NCI-H1436 treated with DMSO at 0.1 percent for 48 hours (cell line): ENCODE measurements at places on chromosomes 12 and 14.
A peak's percentile ranks its signal among the peaks of the same experiment; 100 is the strongest.

DNA sequence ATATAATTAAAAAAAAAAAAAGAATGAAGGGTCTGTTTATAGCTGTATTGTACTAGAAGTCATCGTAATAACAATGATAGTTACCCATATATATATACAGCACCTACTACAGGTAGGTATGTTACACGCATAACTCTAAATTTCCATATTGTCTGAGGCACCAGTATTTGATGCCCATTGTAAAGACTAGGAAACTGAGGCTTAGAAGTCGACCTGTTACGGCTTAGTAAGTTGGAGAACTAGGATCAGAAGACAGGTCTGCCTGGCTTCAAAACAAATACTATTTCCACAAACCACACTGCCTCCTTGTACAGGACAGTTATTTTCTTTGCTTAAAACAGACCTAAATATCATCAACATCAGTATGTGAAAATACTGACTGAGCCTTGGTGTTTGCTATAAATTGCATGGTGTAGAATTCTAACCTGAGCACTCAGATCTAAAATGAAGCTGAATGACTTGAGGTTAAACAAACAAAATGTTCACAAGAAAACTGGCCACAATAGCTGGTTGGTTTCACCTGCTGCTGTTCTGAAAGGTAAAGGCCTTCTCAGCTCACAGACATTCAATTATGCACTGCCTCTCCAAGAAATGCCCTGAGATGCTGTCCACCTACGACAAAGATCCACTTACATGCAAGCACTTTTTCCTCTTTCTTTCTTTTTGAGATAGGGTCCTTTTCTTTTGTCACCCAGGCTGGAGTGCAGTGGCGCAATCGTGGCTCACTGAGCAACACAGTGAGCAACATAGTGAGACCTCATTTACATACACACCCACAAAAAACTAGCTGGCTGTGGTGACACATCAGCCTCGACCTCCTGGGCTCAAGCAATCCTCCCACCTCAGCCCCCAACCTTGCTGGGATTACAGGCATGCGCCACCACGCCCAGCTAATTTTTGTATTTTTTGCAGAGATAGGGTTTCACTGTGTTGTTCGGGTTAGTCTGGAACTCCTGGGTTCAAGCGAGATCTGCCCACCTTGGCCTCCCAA lies 35.7 kb downstream of the SSH1 start:
- DNase-seq: no peak

DNA sequence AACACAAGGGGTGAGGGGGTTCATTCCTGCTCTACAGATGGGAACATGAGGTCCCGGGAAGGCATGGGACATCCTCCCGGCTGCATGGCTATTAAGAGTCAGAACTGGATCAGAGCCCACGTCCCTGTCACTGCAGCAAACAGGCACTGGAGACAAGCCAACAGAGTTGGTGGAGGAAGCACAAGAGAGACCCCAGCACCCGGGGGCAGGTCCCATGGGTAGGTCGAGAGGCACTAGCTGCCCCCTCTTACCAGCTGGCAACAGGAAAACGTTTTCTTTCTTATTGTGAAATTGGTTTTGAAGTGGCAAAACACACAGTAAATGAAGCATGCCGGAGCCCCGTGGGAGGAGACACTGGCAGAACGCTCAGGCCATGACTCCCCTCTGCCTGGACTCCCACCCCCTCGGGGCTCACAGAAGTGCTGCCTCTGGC lies 43.6 kb downstream of the SYNE3 start:
- DNase-seq: no peak

- no peak for DNase-seq
Measured at GRCh38 chr14:77965919-77966435, 166.1 kb downstream of the ADCK1 start.

DNA sequence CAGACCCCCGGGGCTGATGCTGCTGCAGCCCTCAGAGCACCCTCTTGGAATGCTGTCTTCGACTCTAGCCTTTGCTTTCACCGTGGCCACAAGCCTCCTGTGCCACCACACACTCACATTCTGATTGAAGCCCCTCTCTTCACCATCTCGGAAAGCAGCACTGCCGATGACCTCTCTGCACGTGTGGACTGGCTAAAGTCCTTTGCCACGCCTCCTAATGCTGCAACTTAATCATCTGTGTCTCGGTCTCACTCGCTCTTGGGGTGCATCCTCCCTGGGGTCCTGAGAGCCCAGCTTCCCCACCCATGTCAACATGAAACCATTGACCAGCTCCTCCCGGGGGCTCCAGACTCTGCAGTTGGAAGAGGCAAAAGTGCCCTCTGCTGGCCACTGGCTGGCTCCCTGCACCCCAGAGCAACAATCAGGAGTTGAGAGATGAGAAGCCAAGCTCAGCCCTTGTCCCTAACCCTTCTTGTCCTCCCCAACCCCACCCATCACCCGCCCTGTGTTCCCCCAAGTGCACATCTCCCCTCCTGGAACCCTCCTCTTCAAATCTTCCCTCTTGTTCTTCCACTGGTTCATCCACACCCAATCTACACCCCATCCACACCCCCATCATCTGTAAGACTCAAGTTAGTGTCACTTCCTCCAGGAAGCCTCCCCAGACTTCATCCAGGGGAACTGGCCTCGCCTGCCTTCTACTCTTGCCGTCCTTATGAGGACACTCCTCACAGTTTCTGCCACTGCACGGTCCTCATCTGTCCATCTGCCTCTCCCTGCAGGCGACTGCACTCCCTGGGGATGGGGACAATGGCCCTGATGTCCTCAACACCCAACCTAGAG lies 23.6 kb upstream of the FAM181A start:
- DNase-seq: no peak

DNA sequence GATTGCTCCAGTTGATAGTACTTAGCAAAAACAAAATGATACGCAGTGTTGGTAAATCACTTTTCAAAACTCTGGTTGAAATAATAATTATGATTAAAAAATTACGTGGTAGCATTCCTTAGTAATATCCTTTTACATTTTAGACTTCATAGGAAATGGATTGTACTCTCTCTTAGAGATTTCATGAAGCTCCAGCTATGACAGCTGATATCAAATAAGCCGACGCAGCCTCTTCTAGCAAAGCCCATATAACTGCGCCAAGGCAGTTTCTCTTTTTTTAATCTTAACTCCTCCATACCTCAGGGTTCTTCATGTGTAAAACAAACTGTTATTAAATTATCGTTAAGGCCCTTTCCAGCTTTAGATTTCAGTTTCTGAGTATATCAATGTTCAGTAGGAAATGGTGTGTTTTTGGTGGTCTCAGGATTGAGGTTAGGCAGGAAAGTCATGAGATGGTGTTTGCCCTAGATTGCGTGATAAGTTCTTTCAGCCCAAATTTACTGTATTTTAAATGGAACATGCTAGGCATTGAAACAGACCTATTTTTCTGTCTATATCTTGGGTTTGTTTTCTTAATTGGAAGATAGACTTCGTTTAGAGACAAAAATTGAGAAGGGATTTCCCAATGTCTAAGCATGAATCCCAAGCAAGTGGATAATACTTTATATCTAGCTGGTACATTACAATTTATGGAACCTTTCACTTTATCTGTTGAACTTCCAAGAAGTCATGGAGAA lies 902 bp upstream of the CFL2 start:
- no peak for DNase-seq

GRCh38 chr12:103697971-103698751 lies 111.1 kb downstream of the STAB2 start:
- DNase-seq: no peak

- no peak for DNase-seq
Measured at GRCh38 chr12:46659032-46659650, 166.7 kb downstream of the SLC38A4 start.

DNA sequence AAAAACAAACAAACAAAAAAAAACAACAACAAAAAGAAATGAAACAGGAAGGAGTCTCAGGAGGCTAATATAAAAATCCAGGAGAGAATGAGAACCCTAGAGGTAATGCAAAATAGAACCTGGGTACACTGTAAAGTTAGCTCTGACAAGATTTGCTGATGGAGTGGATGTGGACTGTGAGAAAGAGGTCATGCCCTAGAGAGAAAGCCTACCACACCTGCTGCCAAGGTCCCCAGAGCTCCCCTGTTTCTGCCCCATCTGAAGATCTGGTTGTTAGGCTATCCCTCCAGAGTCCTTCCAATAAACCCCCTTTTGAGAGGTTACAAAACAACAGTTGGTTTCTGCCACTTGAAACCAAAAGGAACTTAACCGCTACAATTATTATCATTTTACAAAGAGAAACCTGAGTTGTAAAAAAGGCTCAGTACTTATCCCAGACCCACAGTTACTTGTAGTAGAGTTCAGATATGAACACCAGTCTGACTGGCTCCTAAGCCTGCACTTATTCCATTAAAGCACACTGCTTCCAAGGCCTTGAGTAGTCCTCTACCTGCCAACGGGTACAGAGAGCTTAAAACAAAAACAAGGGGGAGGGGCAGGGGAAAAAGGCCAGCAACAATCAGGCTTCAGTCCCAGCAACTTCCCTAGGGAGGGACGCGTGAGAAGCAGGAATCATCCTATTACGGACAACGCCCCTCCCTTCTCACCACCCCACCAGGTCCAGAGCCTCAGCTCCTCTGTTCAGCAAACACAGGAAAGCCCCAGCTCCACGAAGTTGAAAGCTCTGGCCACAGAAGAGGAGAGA lies 27.7 kb downstream of the PPP1R13B start:
- peak; percentile 52 for DNase-seq

DNA sequence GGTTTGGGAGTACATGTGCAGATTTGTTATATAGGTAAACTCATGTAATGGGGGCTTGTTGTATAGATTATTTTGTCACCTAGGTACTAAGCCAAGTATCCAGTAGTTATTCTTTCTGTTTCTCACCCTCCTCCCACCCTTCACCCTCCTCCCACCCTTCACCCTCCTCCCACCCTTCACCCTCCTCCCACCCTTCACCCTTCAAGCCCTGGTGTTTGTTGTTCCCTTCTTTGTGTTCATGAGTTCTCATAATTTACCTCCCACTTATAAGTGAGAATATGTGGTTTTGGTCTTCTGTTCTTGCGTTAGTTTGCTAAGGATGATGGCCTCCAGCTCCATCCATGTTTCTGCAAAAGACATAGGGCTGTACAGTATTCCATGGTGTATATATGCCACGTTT lies 58.7 kb upstream of the OR10AD1 start:
- no peak for DNase-seq

GRCh38 chr14:70660967-70661893 lies 19.5 kb downstream of the TTC9 start:
- no peak for DNase-seq

DNA sequence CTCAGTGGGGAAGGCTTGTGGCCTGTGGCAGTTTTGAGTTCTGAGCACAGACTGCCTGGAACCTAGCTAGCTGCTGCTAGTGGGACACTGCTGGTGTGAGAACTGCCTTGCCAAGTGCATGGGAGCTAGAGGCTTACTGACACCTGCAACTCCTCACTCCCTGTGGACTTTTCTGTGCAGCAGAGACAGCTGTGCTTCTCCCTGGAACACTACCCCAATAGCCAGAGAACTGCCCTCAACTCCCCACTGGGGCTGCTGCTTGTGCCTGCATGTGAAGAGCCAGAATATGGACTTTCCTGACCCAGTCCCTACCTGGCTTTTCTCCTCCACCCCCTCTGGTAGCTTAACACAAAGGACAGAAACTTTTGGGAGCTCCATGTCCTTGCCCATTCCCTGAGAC lies 222.6 kb downstream of the ADGRD1 start:
- DNase-seq: no peak

GRCh38 chr14:99254328-99255009 lies 17.5 kb downstream of the BCL11B start:
- no peak for DNase-seq

DNA sequence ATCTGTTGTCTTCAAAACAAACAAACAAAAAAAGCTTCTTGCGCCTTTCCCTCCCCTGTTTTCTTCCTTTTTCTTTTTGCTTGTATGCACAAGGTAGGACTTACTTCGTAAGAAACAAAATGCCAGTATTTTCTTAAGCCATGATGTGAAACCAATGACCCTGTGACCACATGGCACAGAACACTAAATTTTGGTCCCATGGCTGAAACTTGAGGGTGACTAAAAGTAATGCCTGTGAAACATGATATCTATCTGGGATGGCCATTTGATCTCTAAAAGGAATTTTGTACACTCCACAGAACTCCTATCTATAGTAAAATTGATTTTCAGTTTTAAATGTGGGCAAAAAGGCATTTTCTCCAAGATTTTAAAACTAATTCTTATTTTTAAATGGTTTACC lies 63.6 kb downstream of the PAPOLA start:
- DNase-seq: no peak

- DNase-seq: no peak
Measured at GRCh38 chr14:50036211-50036610, 80.2 kb downstream of the VCPKMT start.

GRCh38 chr14:75011356-75011994 lies 8.8 kb downstream of the EIF2B2 start:
- DNase-seq: no peak

DNA sequence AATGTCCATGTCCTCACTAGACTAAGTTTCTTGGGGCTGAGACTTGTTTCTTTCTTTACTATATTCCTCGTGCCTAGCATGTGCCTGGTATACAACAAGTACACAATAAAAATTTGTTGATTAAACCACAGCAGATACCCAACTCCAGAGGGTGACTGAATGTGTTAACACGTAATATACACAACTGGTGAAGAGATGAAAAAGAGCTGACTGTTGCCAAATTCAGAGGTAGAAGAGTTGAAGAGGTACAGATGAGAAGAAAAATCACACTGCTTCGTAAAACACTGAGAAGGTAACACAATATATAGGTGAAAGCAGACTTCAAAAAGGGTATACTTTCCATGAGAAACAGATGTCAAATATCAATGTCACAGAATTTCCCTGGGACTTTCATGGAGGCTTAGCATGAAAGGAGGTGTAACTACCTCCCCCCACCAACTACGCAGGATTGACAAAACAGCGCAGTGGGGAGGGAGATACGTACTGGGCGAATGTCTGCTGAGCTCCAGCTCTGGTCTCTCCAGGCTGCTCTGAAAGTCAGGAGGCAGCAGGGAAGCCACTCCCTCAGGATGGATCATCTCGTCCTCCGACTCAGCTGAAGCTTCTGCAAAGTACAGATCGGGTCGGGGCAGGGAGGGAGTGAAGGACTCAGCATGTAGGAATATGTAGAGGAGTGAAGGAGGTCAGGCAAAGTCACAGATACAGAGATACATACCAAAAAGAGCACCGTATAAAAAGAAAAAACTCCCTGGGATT lies 5.3 kb downstream of the ACIN1 start:
- DNase-seq: no peak

DNA sequence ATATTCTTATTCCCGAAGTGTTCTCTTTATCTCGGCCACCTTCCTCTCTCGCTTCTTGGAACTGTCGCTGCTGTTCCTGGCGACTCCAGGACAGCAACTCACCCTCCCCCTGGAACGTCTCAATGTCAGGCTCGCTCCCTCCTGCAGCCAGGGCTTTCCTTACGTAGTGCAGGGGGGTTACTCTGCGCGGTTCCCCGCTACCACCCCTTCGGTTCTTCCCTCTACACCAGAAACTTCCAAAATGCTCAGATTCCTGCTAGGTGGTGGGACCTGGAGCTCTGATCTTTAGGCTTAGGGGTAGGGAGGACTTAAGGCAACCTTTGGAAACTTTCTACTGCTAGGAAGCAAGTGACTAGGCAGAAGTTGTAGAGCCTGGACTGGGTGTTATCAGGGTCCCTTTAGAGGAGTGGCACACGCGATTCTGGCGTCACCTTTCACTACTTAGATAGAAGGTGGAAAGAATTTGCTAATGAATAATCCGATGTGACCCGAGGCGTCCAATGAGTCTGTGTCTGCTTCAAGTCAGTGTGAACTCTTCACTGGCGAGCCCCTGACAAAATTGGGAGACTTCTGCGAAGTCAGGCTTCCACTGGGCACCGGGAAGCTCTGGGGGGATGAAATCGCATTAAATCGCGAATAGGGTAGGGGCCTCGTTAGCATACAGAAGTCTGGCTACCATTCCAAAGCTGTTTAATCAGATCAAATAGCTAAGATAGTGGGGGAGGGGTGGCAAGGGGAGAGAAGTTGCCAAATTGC lies 900 bp upstream of the DPF3 start:
- DNase-seq: no peak
